Activated CD8-positive, alpha-beta T cell treated with anti-CD3 and anti-CD28 coated beads for 36 hours (primary cell): ENCODE measurements at places on chromosomes 1 and 21.
A peak's percentile ranks its signal among the peaks of the same experiment; 100 is the strongest.

DNA sequence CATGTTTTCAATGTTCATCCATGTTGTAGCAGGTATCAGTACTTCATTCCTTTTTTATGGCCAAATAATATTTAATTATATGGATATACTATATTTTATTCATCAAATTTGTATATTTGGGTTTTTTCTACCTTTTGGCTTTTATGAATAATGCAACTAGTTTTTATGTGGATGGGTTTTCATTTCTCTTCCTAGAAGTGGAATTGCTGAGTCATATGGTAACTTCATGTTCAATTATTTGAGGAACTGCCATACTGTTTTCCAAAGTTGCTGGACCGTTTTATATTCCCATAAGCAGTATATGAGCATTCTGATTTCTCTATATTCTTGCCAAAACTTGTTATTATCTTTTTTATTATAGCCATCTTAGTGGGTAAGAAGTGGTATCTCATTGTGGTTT, 16.0 kb downstream of the CFAP57 start:
- DNase-seq: no peak

DNA sequence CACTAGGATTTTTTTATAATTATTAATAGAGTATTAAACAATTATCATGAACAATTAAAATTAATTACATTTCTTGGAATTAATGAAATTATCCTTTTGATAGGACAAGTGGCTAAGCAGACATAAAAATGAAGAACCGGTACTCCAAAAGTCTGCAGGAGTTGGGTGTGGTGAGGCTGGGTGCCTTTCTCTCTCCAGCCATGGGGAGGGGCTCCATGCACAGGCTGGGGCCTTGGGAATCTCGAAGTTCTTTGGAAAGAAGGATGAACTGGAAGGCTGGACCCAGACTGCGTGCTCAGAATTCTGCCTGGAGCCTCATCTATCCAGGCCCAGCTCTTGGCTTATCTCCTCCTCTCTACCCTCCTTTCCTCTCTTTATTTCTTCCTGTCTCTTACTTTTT, 94.1 kb downstream of the ACTL8 start:
- DNase-seq: no peak

- DNase-seq: peak; percentile 64
These were observed 759 bp downstream of the AHCTF1 start for GRCh38 chr1:246930830-246931548.

DNA sequence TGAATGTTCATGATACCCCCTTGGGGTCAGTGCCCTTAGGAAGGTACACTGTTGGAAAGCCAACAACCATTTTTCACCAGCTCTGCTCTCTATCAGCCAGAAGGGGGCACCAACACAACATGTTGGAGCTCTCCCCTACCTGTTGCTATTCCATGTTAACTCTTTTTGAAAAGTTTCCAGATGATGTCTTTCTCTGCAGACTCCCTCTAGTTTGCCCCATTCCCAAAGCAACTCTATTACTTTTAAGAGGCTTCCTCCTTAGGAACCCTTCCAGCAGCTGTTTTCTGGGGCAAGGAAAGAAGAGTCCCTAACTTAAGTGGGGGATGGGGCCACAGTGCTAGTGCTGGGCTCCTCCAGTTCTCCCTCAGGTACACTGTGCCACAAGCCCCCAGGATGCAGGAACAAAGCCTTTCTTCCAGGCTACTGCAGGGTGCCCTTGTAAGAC, 22.9 kb upstream of the NDC1 start:
- peak; percentile 60 for DNase-seq

DNA sequence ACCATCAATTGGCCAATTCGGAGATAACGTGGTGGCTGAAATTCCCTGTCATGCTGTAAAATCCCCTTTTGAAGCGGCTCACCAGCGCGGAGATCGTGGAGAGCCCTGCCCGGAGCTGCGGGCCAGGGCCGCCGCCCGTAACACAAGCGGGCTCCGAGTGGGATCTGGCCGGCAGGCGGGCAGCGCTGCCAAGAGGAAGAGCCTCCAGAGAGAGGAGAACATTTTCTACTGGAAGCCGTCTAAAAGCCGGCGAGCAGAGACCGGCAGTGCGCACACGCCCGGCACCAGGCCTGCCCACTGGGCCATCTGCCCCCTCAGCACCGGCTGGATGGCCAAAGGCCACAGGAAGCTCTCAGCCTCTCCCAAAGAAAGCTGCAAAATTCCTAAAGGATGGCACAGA, 15.5 kb downstream of the SSBP3 start:
- DNase-seq: no peak

GRCh38 chr1:94413311-94413710, 4.9 kb upstream of the ABCD3 start:
- no peak for DNase-seq

- DNase-seq: peak; percentile 5
These were observed 783 bp upstream of the AGL start for GRCh38 chr1:99849413-99849743.

GRCh38 chr1:234699795-234700665, 90.1 kb upstream of the IRF2BP2 start:
- peak; percentile 41 for DNase-seq

- no peak for DNase-seq
These were observed 3.7 kb upstream of the SETD4 start for GRCh38 chr21:36064085-36064460.
